ENCODE measurements at places on chromosomes 7 and 10.

GRCh38 chr10:76864922-76865321 lies 772.7 kb downstream of the KCNMA1 start:
- no peak for DNase-seq

DNA sequence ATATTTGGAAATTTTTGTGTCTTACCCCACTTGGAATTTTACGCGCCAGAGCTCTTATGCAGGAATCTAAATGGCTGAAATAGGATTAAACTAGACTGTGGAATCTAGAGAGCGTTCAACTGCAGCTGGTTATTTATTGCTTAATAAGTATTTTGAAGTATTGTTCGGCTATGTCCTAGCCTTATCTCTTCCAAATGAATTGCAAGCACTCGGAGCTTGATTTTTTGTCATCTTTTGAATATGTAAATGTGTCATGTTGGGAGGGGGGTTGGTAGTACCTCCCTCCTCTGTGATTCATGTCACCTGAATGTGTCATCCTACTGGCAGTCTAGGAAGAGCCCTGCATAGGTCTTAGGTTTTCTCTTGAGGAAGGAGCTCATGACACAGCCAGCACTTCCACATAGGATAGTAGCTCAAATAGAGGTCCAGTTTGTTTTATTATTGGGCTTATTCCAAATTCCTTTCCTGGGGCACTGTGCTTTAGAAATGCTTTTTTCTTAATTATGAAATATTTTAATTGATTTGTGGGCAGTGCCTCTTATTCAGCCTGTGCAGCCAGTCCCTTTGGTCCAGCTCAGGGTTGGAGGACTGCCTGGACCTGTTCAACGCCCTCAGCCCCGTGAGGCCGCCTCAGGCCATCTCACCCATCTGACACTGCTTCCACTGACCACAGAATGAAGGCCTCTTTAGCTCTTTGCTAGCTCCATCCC lies 22.5 kb upstream of the TRIL start:
- DNase-seq: no peak

- DNase-seq: no peak
Observed at GRCh38 chr7:130543487-130544010, 51.7 kb downstream of the MEST start.

GRCh38 chr7:65955718-65956117 lies 26.3 kb downstream of the GUSB start:
- DNase-seq: no peak

GRCh38 chr7:148255333-148255732 lies 335.2 kb upstream of the C7orf33 start:
- no peak for DNase-seq

DNA sequence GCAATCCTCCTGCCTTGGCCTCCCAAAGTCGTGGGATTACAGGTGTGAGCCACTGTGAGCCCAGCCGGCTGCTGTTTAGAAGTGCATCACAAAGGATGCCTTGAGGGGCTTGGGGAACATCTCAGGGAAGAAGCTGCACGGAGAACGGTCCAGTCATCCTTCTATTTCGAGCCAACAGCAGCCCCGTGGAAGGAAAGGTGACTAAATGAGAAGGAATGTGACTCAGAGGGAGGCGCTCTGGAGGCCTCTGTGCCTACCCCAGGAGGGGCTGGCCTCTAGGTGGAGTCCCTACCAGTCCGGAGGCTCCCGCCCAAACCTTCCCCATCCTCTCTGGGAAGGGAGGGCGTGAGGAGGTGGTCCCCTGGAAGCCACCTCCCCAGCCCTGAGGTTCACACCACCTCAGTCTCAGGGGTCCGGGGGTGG lies 76.2 kb downstream of the CTBP2 start:
- no peak for DNase-seq

DNA sequence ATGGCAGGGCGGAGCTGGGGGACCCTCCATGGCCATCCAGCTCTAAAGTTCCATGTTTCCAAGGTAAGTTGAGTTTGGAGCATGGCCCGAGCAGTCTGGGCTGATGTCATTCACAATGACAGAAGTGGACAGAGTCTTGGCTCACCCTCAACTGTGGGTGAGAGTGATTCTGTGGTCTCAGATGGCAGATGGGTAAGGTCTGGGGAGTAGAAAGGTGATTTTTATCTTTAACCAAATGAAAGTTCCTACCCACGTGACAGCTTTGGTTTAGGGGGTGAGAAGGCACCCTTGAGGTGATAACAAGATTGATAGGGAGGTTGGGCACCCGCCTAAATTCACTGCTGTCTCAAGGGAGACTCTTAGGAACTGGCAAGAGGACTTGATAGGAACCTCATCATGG lies 57.6 kb upstream of the PDZD8 start:
- no peak for DNase-seq

DNA sequence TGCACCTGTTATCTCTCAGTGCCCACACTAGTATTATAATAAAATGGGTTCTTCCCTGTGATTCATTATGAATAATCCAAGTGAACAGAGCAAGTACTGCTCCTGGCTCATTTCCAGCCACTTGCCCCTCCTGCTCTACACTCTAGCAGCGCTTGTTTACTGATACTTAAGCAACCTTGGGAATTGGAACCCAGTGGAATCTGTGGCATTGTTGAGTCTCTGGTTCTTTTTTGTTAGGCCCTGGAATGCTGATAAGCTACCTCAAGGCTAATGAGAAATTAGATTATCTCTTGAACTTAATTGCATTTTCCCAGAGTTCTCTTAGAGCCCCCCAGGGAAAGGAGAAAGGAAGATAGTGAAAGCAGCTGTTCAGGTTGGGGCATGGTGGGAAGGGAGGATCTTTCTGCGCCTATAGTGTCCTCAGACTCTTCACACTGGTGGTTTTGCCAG lies 34.0 kb downstream of the PRKAR2B start:
- DNase-seq: no peak

GRCh38 chr10:3294919-3295581 lies 122.5 kb upstream of the PITRM1 start:
- DNase-seq: no peak

DNA sequence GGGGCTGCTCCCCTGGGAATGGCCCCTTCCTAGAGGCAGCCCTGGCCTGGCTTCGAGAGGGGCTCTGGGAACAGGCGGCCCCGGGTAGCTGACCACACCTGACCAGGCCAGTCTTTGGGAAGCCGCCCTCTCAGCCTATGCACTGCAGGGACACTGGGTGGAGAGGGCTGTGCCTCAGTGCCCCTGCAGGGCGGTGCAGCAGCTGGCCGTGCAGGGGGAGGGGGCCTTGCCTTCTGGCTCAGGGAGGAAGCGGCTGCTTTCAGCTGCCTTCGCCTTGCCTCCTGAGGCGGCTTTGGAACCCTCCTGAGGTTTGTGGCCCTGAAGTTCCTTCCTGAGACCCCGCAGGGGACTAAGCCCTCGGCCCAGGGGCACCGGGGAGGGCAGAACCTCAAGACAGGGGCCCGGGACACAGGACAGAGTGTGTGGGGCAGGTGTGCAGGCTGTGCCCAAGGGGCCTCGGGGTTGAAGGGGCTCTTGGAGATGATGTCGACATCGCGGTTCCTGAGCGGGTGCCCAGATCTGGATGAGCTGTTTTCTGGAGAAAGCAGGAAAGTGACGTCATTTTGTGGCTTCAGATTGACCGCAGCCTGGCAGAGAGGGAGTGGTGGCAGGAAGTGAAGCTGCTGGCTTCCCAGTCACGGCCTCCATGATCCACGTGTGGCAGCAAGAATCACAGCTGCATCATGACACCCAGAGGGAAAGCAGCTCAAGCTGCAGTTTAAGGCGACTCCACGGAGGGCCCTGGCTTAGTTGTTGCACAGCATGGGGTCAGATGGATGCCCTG lies 17.7 kb downstream of the ADAM8 start:
- peak; percentile 80 for DNase-seq

Data from T-helper 9 cell (primary cell).